ENCODE measurements at places on chromosomes 7 and 10.
A peak's percentile ranks its signal among the peaks of the same experiment; 100 is the strongest.

DNA sequence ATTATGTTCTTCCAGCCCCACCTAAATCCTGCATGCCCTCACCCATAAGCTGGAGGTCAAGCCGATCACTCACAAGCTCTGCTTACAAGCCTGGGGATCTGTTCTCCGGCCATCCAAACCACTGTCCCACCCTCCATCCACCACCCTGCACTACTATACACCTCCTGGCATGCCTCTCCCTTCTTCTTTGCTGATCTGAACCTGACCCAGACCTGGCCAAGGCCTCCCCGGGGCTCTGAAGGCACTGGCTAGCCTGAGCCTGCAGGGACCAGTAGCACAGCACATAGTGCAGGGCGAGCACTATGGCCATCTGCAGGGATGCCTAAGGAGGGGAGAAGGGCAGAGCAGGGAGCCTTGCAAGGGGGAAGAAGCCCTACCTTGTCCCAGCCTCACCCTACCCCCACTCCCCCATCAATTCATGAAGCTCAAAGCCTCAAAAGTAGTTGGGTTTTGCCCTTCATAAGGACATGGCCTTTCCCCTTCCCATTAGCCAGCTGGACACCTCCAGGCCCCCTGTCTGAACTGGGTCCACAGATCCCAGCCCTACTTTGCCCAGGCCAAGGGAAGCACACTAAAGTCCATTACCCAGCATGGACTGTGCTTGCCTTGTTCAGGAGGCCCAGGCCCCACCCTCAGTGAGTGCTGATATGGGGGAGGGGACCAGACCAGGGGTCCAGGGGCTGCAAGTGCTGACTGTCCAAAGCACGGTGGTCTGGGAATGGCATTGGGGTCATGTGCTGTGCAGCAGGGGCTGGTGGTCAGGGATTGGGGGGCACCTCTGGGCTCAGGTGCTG is 29.6 kb downstream of the CHAT start:
- DNase-seq = no peak

- no peak for DNase-seq
Observed at GRCh38 chr10:6423004-6423403, 157.1 kb downstream of the PRKCQ start.

DNA sequence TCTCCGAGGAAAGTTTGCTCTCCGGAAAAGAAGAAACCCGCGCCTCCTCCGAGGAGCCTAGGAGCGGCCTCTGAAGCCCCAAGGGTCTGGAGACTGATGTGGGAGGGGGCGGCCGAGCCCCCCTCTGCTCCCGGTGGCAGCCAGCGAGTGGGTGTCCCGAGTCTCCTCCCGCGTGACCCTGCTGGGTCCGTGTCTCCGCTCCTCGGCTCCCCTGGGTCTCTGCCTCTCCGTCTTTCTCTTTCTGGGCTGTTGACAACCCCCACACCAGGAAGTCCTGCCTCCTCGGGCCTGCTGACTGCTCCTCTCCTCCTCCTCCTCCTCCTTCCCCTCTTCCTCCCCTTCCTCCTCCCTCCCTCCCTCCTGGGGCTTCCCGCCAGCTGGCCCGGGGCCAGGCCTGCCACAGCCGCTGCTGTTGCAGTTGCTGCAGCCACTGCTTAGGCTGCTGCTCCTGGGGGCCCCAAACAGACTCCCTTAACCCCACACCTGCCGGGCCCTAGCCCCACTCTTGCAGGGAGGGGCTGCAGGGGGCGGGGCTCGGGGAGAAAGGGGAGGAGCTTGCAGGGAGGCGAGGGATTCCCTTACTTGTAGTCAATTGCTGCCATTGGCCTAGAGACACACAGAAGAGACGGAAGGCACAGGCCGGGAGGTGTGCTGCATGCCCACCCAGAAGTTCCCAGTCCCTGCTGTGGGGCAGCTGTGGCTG is at the start of gene TSC22D4:
TSS of gene TSC22D4 (minus strand) at position 257 of the 703 bp plus-strand sequence. CDS start 1,176 bp downstream, outside the sequence.
- peak; percentile 83 for DNase-seq

DNA sequence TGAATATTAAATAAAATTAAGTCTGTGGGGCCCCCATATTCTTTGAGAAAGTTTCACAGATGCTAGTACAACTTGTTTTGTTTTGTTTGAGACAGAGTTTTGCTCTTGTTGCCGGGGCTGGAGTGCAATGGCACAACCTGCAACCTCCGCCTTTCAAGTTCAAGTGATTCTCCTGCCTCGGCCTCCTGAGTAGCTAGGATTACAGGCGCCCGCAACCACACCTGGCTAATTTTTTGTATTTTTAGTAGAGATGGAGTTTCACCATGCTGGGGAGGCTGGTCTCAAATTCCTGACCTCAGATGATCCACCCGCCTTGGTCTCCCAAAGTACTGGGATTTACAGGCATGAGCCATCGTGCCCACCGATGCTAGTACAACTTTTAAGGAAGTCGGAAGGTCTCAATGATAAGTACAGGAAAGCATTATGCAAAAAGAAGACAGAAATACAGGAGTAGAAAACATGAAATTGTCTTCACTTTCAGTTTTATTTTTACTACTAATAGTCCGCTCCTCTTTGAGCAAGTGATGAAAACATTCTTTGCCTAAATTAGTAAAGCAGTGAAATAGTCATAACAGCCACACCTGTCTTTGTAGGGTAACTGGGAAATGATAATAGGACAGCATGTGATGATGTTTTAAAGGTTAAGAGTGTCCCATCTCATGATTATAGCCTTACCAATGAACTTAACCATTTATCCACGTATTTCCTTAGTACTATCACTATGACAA is 147.5 kb downstream of the SEMA3D start:
- DNase-seq = no peak

GRCh38 chr7:5526100-5526905 is 102.7 kb upstream of the TNRC18 start:
- DNase-seq = no peak

DNA sequence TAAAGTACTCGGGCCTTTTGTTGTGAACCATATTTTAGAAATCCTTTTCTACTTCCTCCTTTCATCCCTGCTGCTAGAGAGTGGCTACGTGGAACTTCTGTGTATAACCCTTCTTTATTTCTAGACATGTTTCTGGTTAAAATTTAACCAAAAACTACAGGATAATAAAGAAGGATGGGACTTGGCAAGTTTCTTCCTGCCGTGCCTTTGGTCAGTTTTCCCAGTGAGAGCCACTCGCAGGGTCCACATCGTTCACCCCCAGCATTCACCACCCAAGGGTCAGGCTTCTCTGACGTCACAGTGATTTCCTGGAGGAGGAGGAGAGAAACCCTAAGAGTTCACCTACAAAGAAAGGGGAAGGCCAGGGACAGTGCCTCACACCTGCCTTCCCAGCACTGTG is 45.4 kb downstream of the NKX6-2 start:
- no peak for DNase-seq

GRCh38 chr10:60666221-60666620 is 112.1 kb upstream of the CDK1 start:
- peak; percentile 63 for DNase-seq

GRCh38 chr10:121222842-121223241 is 371.7 kb downstream of the WDR11 start:
- DNase-seq = no peak

DNA sequence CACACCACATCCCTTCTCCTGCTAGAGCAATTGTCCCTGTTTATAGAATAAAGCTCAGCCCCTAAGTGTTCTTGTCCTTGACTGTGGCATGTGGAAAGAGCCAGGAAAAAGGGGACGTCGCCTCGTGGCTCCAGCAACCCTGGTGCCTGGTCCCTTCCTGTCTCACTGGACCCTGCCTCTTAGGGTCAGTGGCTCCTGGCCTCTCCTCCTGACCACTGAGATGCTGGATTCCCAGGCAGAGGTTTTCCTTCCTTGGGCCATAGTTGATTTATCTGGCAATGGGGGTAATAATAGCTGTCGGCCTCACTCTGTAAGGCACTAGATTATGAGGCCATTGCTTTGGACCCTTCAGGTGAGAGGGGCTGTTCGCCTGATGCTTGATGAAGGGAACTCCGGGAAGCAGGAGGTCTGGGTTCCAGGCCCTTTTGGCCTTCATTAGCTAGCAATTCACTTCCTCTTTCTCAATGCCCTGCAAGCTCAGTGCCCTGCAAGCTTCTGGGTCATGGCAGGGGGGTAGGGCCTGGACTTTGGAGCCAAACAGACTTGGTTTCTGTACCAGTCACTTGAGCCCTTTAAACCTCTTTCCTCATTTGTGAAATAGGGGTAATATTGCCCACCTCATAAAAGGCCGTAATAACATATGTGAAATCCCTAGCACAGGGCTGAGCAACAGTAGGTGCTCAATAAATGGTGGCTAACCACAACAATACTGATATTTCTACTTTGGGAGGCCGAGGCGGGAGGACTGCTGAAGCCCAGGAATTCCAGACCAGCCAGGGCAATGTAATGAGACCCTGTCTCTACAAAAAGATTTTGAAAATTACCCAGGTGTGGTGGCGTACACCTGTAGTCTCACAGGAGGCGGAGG is 1.1 kb downstream of the ASL start:
- no peak for DNase-seq

- no peak for DNase-seq
Observed at GRCh38 chr7:29883462-29884398, 77.4 kb downstream of the WIPF3 start.

GRCh38 chr7:84847790-84848189 is 339.1 kb downstream of the SEMA3D start:
- DNase-seq = no peak

- DNase-seq = no peak
Observed at GRCh38 chr10:123154711-123155505, 706 bp downstream of the BUB3 start.

DNA sequence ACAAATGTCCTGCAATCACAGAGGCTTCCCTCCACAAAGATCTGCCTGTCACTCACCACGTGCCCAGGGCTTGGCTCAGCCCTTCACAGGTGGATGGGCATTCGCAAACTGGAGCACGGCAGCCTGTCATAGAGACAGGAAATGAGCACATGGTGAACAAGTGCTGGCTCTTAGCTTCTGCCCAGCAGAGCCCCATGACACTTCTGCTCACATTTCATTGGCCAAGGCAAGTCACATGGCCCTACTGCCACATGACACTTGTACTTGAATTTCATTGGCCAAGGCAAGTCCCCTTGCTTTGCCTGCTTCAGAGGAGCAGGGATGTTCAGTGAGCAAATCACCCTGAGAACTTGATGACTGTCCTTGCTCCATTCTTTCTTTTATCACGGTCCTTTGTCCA is 110.8 kb upstream of the PPP2R2D start:
- no peak for DNase-seq

- DNase-seq = no peak
Observed at GRCh38 chr7:131365838-131366237, 38.2 kb downstream of the MKLN1 start.

- DNase-seq = no peak
Observed at GRCh38 chr10:52297747-52298146, 16.3 kb upstream of the DKK1 start.

GRCh38 chr10:107284187-107284586 is 119.7 kb upstream of the SORCS1 start:
- no peak for DNase-seq

GRCh38 chr7:27997188-27997707 is 183.3 kb downstream of the JAZF1 start:
- DNase-seq = no peak
